Activated T-cell treated with anti-CD3 and anti-CD28 coated beads, Interleukin-2, amount 50 U/mL, for 24 hours (primary cell): ENCODE measurements at places on chromosomes 7 and 10.

- peak; percentile 83 for DNase-seq
These were observed 22.7 kb downstream of the AP5Z1 start for GRCh38 chr7:4797858-4798705.

- no peak for DNase-seq
These were observed 318.5 kb downstream of the SH2D4B start for GRCh38 chr10:80856186-80856585.

DNA sequence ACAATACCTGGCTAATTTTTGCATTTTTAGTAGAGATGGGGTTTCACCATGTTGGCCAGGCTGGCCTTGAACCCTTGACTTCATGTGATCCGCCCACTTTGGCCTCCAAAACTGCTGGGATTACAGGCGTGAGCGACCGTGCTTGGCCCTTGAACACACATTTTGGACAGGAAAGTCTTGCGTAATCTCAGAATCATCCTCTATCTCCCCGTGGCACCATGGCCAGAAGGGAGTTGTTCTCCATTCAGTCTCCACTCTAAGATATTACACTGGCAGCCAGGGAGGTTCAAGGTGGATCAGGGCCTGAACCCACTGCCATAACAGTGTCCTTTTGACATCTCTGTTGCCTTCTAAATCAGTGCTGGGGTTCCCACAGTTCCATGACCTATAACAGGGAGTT, 29.2 kb upstream of the GALNTL5 start:
- DNase-seq: no peak

- DNase-seq: no peak
These were observed 427.1 kb downstream of the TCERG1L start for GRCh38 chr10:130884456-130884855.

- no peak for DNase-seq
These were observed 6.4 kb downstream of the TAS2R41 start for GRCh38 chr7:143484119-143484518.
